Stomach (tissue), 19 donors: ENCODE measurements at places on chromosomes 11 and 22.
A peak's percentile ranks its signal among the peaks of the same experiment; 100 is the strongest.

DNA sequence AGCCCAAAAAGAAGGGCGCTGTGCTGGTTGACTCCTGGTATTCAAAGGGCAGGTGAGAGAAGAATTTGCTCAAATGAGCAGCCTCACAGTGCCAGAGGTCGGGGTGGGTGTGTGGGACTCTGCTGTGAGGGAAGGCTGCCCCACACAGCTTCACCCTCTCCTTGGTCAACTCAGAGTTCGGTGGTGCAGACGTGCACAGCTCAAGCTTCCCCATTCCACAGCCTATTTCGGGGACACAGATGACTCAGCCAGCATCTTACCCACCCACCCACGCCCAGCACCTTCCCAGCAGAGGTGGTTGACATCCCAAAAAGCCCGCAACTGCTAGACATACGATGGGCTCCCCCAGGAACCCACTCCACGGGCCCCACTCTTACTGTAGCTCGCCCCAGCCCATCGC lies 46.5 kb upstream of the CCND1 start:
- DNase-seq, result no peak

DNA sequence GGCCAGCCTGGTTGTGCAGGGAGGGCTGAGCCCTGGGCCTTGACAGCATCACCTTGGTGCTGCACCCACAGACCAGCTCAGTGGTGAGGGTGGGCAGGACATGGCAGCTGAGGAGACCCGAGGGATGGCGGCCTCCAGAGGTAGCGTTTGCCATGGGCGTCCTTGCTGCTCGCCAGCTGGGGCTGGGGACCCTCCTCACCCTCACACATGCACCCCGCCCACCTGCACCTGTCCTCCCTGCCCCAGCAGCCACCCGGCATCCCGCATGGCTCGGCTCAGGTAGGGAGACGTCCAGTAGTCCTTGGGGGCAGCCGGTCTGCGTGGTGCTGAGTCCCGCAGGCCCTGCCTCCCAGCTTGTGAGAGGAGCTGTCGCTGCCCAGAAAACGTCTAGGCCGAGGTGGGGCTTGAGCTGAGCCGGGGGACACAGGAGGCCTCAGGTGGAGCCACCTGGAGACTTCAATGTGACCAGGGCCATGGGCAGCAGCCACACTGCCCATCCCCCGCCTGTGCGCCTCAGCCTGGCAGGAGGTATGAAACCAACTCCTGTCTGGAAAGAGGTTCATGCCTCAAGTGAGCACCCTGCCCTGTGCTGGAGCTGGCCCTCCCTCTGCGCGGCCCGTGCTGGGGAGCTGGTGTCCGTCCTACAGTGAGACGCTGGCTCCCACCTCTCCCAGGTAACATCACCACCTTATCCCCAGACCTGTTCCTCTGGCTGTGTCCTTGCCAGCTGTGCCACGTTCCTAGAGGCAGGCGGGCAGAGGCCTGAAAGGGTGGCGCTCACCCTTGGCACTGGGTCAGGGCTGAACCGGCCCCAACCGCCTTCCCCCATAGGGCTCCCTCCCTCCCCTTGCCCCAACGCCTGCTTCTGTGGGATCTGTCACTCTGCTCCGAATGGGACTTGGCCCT lies 3.3 kb upstream of the TRABD start:
- DNase-seq, result peak; percentile 87

DNA sequence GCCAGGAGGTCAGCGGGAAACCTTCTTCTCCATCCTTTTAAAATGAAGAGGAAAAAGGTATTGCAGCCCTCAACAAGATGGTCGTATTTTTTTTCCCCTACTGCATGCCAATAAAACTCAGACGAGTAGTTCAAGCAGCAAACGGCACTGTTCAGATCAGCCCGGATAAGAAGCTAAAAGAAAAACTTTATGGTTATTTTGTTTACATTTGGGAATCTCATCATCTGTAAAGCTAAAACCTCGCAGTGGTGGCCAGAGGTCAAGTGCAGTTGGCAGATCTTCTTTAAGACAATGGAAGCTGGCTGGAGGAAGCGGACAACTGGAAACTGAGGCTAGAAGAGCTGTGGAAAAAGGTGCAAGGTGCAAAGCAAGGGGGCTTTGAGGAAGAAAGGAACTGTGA lies 31.0 kb upstream of the CHRM4 start:
- no peak for DNase-seq

DNA sequence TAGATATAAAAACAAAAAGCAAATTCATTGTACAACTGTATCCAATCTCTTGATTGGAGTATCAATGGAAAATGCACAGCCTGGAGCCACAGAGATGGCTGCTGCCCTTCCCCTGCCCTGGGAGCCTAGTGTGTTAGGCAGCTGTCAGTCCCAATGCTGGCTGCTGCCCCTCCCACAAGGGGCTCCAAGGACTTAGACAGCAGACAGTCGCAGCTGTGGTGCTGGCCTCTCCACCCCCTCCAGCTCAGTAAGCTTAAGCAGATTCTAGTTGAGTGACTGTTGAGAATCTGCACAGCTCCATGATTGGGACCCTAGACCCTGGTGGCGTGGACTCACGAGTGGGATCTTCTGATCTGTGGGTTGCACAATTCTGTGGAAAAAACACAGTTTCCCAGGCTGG lies 1511.2 kb downstream of the FAM181B start:
- no peak for DNase-seq

- no peak for DNase-seq
These were observed 129.9 kb downstream of the GUCY1A2 start for GRCh38 chr11:106888386-106888785.

- no peak for DNase-seq
These were observed 13.3 kb downstream of the ZDHHC5 start for GRCh38 chr11:57681168-57681567.

DNA sequence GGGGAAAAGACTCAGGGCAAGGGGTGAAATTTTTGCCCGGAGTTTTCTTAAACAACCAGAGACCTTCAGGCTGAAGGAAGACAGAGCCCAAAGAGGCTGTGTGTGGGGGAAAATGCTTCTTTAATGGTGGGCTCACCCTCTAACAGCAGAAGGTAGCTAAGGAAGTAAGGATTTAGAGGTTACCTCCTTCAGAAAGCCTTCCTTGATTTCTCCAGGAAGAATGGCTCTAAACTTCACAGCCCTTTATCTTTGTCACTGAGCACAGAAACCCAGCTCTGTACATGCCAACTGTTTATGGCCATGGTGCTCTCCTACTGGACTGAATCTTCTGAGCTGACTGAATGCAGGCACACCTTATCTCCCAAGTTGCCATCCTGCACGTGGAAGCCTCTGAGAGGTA lies 196.0 kb downstream of the TENM4 start:
- no peak for DNase-seq

DNA sequence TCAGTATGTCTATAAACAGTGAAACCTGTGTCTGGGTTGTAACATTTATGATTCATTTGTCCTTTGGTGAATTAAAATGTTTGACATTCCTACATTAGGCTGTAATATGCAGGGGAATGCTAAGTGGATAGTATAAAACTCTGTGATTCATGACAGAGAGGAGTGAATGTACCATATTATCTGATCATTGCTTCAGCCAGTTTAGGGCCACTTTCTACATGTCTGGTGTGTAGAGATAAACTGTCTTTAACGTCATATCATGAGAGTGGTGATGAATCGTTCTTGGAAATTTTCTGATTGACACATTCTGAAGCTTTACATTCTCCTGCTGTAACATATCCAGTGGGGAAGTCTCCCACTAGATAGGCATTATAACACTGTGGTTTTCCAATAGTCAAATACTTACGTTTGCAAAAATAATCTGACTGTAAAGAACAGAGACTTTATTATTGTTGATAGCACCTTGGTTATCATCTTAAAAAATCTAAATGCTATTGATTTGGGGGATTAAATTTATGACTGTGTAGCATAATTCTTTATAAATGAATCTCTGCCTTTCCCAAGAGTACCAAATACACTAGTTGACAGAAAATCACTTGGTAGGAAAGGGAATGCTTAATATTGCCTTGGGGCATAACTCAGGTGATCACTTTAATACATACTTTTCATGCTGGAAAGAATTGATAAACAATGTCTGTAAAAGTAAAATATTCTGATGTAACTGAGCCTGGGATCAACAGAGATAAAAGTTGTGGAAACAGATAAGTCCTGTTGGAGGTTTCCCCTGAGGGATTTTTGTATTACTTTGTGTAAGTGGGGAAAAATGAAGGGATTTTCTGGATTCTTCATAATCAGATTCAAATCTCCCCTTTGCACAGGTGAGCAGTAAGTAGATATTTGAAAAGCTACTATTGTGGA lies 427.9 kb downstream of the JRKL start:
- no peak for DNase-seq

GRCh38 chr11:65428578-65429067 lies 6.0 kb downstream of the NEAT1 start:
- DNase-seq, result peak; percentile 51

- DNase-seq, result no peak
These were observed 72.8 kb downstream of the PARVA start for GRCh38 chr11:12449961-12450715.

- no peak for DNase-seq
These were observed 31.0 kb downstream of the TBC1D22A start for GRCh38 chr22:46793497-46793896.

- DNase-seq, result no peak
These were observed 1028.4 kb downstream of the FAM181B start for GRCh38 chr11:81705283-81705682.

DNA sequence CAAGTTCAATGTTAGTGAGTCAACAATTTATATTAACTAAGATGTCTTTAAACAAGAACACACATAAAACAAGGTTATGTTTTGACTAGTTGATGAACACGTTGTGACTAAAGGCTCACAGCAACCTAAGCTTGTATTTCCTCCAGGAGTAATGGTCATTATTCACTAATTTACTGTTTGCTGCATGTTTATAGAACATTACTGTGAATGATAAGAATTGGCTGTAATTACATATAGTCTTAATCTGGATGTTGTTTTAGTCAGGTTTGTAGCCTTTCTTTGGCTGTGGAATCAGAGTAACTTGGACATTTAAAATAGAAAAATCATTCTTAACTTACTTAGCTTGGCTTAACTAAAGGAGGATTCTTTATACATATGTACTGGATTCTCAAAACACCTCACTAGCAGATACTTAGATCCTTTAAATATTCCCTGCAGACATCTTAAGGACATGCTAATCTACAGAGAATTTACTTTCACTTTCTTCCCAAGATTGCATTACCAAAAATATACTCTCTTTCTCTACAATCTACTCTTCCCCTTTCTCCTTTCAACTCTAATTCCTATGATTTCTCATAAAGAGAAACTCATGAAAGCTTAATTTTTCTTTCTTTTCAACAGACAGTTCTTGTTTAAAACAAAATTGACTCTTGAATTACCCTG lies 319.7 kb upstream of the CTSC start:
- no peak for DNase-seq

GRCh38 chr22:47287516-47287915 lies 525.1 kb downstream of the TBC1D22A start:
- DNase-seq, result no peak

- DNase-seq, result no peak
These were observed 118.6 kb downstream of the KCNQ1 start for GRCh38 chr11:2563213-2564007.

- no peak for DNase-seq
These were observed 10.8 kb upstream of the COMT start for GRCh38 chr22:19930551-19931486.

DNA sequence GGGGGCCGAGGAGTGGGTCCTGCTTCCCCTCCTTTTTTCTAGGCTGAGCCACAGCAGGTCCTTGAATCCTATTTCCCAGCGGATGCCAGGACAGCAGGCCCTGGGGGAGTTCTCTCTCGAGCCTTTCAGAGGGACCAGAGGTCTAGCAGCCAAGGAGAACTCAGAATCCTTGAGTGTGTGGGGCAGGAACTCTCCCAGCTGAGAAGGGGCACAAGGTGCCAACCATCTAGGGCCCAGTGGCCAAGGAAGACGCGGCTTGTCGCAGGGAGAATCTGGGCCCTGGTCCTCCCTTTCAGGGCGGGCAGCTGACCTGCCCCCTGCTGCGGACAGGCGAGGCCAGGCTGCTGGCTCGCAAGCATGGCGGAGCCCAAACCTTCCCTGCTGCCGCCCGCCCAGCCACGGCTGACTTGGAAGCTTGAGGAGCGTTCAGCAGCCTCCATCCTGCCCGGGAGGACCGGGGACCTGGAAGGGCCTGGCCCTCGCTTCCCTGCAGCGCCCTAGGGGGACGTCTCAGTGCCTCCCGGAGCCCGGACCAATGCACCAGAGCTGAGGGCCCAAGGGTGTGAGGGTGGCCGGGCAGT lies 972 bp upstream of the TSSC4 start:
- no peak for DNase-seq

GRCh38 chr22:38176170-38176741 lies 5.4 kb downstream of the PLA2G6 start:
- peak; percentile 79 for DNase-seq

DNA sequence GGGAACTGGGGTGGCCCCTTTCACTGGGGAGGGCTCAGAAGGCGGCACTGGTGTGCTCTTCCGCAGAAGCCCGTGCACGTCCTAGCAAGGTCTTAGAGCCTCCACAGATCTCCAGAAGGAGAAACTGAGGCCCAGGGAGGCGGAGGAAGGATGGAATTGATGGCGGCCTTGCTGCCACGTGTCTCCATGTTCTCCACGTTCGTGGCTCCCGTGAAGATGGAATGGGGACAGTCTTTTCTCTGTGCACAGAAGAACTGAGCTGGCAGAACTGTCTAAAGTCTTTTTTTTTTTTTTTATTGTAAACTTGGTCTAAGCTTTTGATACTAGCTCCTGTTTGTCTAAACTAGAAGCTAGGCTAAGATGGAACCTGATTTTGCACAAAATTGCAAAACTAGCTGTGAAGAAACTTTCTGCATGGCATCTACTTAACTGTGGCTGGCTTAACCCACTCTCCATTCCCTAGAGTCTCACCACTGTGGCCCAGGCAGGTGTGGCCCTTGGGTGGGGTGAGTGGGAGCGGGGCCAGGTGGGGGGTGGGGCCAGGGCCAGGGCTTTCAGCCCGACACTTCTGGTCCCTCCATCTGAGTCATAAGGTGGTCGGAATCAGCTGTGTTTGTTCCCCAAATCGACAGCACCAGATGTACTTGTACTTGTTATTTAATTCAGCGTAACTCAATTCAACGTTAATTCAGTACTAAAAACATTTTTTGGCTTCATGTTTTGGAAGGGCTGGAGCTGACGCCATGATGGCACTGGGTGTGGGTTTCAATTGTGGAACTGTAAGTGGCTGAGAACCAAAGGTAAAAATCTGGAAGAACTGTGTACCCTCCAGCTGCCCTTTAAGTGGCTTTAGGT lies 120.7 kb downstream of the MPPED1 start:
- no peak for DNase-seq

GRCh38 chr22:47389201-47389600 lies 626.8 kb downstream of the TBC1D22A start:
- no peak for DNase-seq

- DNase-seq, result no peak
These were observed 100.9 kb downstream of the MRTFA start for GRCh38 chr22:40535642-40536041.

GRCh38 chr11:73640592-73640991 lies 5.8 kb upstream of the PLEKHB1 start:
- no peak for DNase-seq
